ENCODE measurements at places on chromosomes 1 and 21.

- no peak for DNase-seq
Measured at GRCh38 chr1:56866656-56867055, 12.1 kb downstream of the C8A start.

DNA sequence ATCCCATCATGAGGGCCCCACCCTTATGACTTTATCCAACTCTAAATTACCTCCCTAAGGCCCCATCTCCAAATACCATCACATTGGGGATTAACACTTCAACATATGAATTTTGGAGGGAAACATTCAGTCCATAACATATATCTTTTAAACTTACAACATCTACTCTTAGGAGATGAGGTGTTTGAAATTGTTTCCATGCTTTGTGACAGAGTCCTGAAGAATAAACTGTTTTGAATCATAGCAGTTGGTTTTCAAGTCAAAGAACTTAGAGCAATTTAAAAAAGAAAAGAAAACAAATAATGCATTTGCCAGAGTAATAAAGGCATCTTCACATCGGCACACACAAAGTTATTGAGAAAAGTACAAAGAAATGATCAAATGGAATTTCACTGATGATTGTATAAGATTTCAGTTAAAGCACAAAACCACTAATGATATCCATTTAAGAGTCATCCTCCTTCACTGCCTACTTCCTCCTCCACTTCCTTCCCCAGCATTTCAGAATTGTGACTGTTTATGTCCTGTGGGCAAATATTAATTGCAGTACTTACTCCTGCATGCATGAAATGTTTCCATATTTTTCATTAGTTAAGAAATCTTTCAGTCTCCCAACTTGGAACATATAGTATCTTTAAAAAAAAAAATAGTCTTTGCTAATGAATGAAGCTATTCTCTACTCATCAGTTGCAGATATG lies 202.0 kb downstream of the LRRC40 start:
- DNase-seq = no peak

DNA sequence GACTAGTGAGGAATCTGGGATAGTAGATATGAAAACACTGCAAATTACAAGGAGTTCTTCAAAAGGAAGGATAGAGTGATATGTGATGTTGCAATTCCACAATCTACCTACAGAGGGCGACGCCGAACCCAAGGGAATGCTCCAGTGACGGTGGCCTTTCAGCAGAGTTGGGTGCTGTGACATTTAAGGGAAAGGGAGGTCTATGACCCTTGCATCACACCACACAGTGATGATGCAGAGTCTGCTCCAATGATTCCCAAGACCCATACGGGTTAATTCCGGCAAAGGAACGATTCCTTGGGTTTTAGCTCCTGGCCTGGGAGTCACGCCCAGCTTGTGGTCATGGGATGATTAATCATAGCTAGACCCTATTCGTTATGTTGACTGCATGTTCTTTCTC lies 123.0 kb upstream of the IGSF21 start:
- DNase-seq = no peak

GRCh38 chr1:76680651-76681050 lies 186.6 kb upstream of the ST6GALNAC5 start:
- no peak for DNase-seq

- no peak for DNase-seq
Measured at GRCh38 chr1:63448731-63449246, 74.2 kb downstream of the ITGB3BP start.

GRCh38 chr1:190179817-190180216 lies 297.8 kb downstream of the BRINP3 start:
- no peak for DNase-seq

DNA sequence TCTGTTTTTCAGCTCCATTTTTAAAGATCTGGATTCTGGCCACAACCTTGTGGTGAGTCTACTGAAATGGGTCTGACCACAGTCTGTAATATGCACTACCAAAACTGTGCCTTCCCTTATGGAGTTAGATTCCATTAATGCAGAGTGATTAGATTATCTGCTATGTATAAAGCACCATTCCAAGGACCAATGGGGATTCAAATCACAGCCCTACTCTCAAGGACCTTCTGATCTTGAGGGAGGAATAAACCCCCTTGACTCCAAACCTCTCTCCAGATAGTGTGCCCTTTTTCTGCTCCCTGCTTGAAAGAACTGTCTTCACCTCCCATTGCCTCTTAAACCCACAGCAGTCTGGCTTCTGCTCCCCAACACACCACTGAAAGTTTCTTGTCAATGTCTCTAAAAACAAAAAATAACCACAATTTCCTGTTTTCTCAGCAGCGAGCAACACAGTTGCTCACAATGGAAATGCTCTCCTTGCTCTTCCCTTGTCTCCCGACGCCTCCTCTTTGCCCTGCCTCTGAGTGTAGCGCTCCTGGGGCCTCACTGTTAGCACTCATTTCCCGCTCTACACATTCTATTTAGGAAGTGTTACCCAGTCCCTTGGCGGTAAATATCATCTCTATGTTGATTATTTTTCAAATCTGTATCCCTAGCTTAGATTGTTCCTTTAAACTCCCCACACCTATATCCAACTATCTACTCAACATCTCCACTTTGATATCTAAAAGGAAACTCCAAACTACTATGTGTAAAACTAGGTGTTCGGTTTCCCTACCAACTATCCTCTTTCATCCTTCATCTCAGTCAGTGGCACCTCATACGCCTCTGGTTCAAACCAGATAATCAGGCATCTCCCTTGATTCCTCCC lies 13.6 kb downstream of the PCNX2 start:
- no peak for DNase-seq

GRCh38 chr1:156624814-156625435 lies 5.7 kb downstream of the HAPLN2 start:
- DNase-seq = no peak

- DNase-seq = no peak
Measured at GRCh38 chr1:213277036-213277435, 226.0 kb downstream of the RPS6KC1 start.

- DNase-seq = no peak
Measured at GRCh38 chr1:31788825-31789256, 24.7 kb upstream of the ADGRB2 start.

- DNase-seq = no peak
Measured at GRCh38 chr21:38325731-38326420, 69.1 kb downstream of the KCNJ15 start.

DNA sequence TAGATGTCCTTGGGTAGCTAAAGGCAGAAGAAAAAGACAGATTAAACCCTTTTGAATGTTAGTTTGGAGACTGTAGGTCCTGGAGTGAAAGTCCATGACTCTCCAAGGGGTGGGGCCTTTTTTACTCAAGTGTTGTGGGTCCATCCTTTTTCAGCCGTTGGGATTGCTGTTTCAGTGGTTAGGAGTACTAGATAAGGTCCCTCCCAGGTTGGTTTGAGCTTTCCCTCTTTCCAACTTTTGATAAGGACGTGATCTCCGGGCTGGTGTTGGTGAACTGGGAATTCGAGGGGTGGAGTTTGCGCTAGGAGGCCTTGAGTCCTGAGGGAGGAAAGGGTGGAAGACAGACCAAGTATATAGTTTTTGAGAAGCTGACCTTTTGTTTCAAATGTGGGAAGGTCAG lies 5.2 kb upstream of the IPP start:
- DNase-seq = no peak

DNA sequence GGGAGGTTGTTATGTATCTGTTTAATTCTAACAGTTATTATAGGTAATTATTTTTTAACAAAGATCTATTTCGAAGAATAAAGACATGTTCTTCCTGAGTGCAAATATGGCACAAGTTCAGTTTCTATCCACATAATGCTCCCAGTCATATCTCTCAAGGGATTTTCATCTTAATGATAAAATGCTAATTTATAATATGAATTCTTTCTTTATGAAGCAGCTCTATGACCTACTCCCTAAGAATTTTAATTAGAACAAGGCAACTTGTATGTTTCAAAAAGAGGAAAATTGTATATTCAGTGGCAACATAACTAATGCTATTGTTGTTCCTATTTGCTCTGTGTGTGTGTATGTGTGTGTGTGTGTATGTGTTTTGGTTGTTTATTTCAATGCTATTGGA lies 1222.1 kb upstream of the NCAM2 start:
- DNase-seq = no peak

DNA sequence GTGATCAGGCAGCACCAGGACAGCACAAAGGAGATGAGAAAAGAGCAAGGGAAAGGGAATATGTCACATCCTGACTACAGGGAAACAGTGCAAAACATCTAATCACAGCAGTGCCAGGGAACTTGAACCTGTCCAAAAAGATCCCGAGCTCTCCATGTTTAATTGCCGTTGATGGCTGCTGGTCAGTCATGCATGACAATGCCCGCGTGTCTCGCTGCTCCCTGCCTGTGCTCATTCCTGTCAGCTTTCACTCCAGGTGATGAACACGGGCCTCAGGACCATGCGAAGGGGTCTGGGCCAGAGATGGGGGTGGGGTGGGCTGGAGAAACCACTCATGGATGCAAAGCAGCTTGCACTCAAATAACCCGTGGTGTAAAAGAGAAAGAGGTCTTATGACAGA lies 287.0 kb downstream of the GPATCH2 start:
- DNase-seq = no peak

DNA sequence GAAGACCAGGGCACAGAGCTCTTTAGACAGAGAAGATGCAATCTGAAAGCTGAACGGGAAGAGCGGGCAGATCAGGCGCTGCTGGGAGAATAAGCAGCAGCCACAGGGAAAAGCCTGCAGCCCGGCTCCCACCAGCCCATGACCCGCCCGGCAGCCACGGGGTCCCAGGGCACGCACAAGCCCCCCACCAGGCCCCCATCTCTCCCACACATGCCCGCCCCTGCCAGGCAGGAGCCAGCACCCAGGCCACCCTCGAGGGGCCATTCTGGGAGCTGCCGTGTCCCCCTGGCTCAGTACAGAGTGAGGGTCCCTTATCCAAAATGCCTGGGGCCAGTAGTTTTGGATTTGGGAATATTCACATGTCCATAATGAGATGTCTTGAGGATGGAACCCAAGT lies 16.3 kb downstream of the SLC19A1 start:
- no peak for DNase-seq

- no peak for DNase-seq
Measured at GRCh38 chr1:31587720-31588423, 11.6 kb downstream of the TINAGL1 start.

DNA sequence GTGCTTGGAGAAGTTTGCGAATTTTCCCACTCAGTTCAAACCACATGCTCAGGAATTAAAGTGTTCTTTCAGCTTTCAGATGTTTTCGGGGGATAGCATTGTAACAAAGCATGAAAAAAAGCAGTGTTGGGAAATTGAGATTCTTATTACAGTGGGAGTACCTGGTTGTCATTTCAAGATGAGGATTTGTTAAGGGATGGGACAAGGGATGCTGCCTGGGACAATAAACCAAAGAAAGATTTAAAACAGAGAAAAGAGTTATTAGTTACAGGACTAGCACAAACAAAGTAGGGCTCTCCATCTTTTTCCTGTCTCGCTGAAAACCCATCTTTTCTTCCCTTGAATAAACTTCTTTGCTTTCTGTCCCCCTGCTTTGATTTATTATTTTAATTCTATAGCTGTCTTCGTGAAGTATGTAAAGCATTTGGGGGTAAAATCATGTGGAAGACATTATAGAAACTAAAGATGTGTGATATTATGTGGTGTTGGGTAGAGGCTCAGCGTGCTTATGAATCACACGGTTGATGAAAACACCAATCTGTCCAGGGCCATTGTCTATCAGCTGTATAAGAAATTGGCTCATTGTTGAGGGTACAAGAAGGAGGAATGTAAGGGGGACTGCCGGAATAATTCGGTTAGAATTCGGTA lies 277.6 kb downstream of the KIF26B start:
- DNase-seq = no peak

- DNase-seq = no peak
Measured at GRCh38 chr1:6349254-6349943, 44.2 kb downstream of the ACOT7 start.

GRCh38 chr21:45827302-45827692 lies 154.3 kb upstream of the COL6A1 start:
- no peak for DNase-seq

GRCh38 chr1:205567716-205568115 lies 63.2 kb downstream of the CDK18 start:
- DNase-seq = no peak

GRCh38 chr1:199858856-199859255 lies 168.7 kb upstream of the NR5A2 start:
- DNase-seq = no peak

DNA sequence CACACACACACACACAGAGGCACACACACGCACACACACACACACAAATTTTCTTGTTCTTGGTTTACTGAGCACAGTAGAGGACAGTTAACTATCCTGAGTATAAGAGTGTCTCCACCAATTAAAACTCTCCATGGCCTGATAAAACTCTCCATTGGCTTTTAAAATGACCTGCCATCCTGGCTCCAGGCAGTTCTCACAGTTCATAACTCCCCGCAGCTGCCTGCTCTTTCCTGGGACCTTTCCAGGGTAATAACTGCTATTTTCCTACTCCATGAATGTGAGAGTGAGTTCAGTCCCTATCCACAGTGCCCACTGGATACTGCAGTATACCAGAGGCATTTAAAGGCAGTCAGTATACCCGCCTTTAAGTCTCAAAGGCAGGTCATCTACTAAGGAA lies 351.5 kb downstream of the PLPP3 start:
- no peak for DNase-seq

- DNase-seq = peak; percentile 4
Measured at GRCh38 chr1:166974647-166975345, 544 bp downstream of the ILDR2 start.

- DNase-seq = no peak
Measured at GRCh38 chr1:89547563-89548116, 23.0 kb downstream of the LRRC8B start.

DNA sequence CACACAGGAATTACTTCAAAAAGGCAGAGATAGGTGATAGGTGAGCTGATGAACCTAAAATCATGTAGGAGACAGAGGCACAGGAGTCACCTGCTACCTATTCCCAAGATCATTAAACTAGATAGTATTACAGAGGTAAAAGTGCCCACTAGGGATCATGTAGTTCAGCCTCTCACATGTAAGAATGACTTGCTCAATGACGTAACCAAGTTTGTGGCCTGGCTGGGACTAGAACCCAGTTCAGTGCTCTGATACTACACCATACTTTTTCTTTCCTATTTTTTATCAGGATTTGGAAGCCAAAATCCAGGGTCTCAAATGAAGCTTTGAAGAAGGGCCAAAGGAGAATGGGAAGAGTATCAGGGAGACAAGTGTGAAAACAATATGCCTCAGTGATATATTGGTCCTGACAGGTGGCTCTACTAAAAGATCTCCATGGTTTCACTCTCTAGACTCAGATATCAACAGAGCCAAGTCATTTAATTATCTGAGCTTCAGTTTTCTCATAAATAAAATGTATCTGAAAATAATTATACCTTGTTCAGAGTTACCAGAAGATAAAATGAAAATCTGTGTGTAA lies 87.3 kb upstream of the SLFNL1 start:
- DNase-seq = no peak

All from activated naive CD4-positive, alpha-beta T cell (primary cell).